ENCODE measurements at places on chromosomes 16 and 17. TPM values are rescaled to one million over a fixed set of nuclear protein-coding genes. Genes with fewer than 3 reads are reported as not detected.
A peak's percentile ranks its signal among the peaks of the same experiment; 100 is the strongest.

Gene KCNG4
- total RNA-seq: not detected

Gene DHX58
- total RNA-seq: 4.2 TPM

Gene MAPT
- total RNA-seq: 0.66 TPM

Gene HBM
- total RNA-seq: not detected

Gene KRT9
- 0.21 TPM for total RNA-seq

Gene DCXR
- 111 TPM for total RNA-seq

Gene GPT2
- 60.6 TPM for total RNA-seq

Gene CCL13
- total RNA-seq: not detected

Gene ZNF598
- 177 TPM for total RNA-seq

Gene LDHD
- 0.30 TPM for total RNA-seq

GRCh38 chr17:64156670-64157069 is 26.7 kb upstream of the ERN1 start:
- no peaks in the 10 kb centered on the region for H3K27me3 ChIP-seq
- H3K4me1 ChIP-seq: no peaks in the 10 kb centered on the region
- H3K36me3 ChIP-seq: peaks cover 55% of the 10 kb centered on the region
- no peak overlapping the region for H3K27ac ChIP-seq

- peaks cover 14% of the 10 kb centered on the region for H3K4me1 ChIP-seq
- H3K27ac ChIP-seq: peak overlapping the region; percentile 77
- H3K27me3 ChIP-seq: no peaks in the 10 kb centered on the region
- no peaks in the 10 kb centered on the region for H3K36me3 ChIP-seq
- DNase-seq: peak; percentile 63
Measured at GRCh38 chr17:8408371-8408770, 10.7 kb upstream of the RNF222 start.

- no peak overlapping the region for H3K27ac ChIP-seq
- no peaks in the 10 kb centered on the region for H3K4me1 ChIP-seq
- no peak overlapping the region for H3K4me3 ChIP-seq
- DNase-seq: no peak
- H3K27me3 ChIP-seq: no peaks in the 10 kb centered on the region
Measured at GRCh38 chr16:83315271-83315670, 492.5 kb upstream of the HSBP1 start.

DNA sequence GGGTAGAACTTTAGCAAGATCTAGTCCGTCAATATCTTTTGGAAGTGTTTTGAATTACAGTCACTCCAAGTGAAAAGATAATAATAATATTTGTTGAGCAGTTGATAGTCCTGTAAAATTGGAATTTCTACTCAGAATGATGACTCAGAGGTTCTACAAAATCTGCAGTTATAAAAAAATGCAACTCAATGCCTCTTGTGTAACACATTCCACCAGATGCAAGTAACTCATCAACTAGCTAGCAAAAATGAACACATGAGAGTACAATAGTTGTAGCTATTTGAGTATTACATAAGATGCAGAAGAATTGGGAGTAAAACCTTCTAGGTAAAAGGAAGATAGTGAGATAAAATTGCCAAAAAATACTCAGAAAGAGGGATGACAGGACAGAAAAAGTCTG is 177.2 kb downstream of the CDH8 start:
- peaks cover 9% of the 10 kb centered on the region for H3K4me1 ChIP-seq
- H3K36me3 ChIP-seq: no peaks in the 10 kb centered on the region
- peak; percentile 5 for DNase-seq
- H3K27ac ChIP-seq: no peak overlapping the region

DNA sequence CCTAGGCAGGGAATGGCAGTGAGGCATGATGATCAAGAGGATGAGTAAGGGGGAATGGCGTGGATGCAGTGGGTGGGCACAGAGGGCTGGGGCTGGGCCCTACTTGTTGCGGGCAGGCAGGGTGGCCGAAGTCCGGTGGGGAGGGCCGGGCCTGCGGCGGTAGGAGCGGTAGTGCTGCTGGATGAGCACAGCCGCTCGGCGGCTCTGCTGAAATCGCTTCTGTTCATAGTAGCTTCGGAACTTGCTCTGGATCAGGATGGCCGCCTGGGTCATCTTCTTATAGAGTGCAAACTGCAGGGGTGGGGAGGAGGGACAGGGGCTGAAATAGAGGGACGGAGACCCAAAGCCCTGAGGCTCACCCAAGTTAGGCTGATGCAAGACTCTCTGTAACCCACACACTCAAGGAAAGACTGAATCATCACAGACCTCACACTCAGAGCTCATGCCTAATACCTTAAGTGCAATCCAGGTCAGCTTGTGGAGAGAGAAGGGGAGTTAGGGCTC is 1.5 kb upstream of the SPAG7 start:
- H3K36me3 ChIP-seq: peaks cover 42% of the 10 kb centered on the region
- no peak overlapping the region for H3K27ac ChIP-seq
- peak; percentile 92 for DNase-seq

DNA sequence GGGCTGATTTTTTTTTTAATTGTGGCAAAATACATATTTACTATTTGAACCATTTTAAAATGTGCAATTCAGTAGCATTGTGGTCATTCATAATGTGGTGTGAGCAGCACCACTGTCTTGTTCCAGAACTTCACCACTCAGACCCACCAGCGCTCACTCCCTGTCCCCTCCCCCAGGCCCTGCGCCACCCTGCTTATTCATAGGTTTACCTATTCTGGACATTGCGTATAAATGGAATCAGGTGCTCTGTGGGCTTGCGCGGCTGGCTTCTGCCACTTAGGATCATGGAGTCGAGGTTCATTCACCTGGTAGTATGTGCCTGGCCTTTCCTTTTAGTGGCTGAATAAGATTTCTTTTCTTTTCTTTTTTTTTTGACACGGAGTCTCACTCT is 59.4 kb downstream of the NT5M start:
- no peak overlapping the region for H3K4me3 ChIP-seq
- H3K36me3 ChIP-seq: no peaks in the 10 kb centered on the region
- no peak for DNase-seq
- no peaks in the 10 kb centered on the region for H3K4me1 ChIP-seq
- H3K27ac ChIP-seq: no peak overlapping the region

DNA sequence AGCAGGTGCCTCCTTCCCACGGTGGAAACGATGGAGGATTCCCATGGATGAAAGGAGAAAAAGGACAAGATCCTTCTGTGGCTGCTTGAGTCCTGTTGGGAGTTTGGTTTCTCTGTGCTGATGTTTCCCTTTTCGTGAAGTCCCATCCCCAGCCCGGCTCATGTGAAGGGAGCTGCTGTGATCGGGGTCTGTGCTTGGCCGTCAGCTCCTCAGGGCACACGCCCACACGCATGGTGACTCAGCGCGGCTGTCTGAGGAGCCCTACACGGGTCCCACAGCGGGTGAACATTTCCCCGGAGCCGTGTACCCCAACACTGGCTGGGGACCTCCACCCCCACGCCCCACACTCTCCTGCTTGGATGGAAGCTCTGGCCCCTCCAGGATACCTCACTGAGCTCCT is 44.5 kb upstream of the SSTR5 start:
- H3K27me3 ChIP-seq: peaks cover 20% of the 10 kb centered on the region
- no peak overlapping the region for H3K27ac ChIP-seq
- peaks cover 9% of the 10 kb centered on the region for H3K4me1 ChIP-seq
- no peaks in the 10 kb centered on the region for H3K36me3 ChIP-seq
- DNase-seq: no peak

DNA sequence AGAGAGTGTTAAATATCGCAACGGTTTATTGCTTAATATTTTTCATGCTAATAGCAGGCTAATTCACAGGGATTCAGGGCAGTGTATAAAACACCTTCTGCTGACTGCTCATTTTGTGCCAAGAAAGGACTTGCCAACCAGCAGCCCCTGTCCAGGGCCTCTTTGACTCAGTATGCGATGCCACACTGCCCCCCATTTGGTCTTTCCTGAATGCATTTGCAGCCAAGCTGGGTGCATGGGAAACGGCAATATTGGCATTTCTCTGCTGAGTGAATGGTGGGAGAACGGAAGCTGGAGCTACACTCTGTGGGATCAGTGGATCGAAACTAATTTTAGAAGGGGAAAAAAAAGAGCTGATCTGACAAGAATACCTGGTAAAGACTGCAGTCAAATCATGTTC is 152.9 kb upstream of the C16orf82 start:
- no peaks in the 10 kb centered on the region for H3K27me3 ChIP-seq
- H3K4me3 ChIP-seq: no peak overlapping the region
- H3K27ac ChIP-seq: no peak overlapping the region
- no peaks in the 10 kb centered on the region for H3K4me1 ChIP-seq

DNA sequence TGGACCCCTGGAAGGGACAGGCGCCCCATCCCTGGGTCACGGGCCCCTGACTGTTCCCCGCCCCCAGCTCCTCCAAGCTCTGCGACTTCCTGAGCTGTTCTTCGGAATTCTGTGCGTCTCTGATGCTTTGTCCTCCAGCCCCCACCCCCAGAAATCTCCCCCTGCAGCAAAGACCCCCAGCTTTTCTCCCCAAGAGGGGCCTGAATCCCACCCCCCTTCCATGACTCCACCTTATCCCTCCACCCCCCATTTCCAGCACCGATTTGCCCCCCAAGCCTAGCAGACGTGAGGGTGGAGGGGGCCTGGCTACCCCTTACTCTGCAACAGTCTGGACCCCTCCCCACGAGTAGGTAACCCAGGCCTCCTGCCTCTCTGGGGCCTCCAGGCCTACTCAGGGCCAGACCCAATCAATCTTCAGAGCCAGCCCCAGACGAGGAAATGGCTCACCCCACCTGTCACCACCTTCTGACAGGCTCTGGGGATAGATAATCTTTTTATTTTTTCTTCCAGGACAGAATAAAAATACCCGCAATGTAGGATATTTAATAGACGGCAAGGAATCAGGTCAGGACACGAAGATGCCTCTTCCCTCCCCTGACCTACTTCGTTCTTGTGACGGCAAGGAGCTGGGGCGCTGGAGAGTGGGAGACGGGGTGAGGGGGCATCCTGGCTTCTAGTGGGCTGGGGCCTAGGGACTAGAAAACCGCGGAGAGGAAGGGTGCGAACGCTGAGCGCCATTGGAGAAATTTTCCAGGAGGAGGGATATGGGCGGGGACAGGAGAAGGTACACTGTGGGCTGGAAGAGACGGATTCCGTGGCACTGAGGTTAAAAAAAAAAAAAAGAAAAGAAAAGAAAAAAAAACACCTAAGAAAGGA is 744 bp upstream of the PLXDC1 start:
- H3K4me3 ChIP-seq: peak overlapping the region; percentile 100
- peak overlapping the region; percentile 33 for H3K27ac ChIP-seq
- peaks cover 20% of the 10 kb centered on the region for H3K36me3 ChIP-seq
- no peak for DNase-seq
- peaks cover 17% of the 10 kb centered on the region for H3K4me1 ChIP-seq

DNA sequence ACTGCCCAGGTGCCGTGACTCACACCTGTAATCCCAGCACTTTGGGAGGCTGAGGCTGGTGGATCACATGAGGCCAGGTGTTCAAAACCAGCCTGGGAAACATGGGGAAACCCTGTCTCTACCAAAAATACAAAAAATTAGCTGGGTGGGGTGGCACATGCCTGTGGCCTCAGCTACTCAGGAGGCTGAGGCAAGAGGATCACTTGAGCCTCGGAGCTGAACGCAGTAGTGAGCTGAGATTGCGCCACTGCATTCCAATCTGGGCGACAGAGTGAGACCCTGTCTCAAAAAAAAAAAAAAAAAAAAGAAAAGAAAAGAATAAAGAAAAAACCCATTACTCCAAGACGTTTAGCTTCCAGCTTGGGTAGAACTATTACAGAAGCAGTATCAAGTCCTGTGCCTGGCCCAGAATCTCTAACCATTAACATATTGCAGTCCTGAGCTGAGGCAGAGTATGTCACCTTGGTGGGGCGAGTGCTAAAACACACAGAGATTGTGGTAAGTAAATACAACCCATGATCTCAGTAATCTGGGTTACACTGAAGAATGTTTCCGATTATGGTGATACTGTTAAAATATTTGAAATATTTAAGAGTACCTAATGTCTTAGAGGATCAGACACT is 23.2 kb upstream of the CFAP20 start:
- H3K27ac ChIP-seq: no peak overlapping the region
- no peak for DNase-seq
- H3K4me3 ChIP-seq: no peak overlapping the region
- no peaks in the 10 kb centered on the region for H3K4me1 ChIP-seq
- no peaks in the 10 kb centered on the region for H3K36me3 ChIP-seq
- H3K27me3 ChIP-seq: no peaks in the 10 kb centered on the region

DNA sequence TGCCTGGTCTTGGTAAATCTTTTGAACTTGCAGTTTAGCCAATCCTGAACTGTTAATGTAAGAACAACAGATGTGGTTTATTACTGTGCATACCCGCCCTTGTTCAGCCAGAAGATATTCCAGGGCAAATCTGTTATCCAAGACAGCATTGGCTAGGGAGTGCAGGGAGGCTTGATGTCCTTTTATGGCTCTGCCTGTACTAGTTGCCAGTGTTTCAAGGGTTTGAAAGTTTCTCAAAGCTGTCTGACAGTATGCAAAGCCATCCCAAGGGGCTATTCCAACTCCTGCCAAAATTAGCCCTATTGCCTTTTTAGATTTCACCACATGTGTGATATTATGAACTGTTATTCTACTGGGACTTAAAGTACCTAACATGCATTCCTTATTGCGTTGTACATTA is 30.1 kb downstream of the LCMT1 start:
- no peak overlapping the region for H3K4me3 ChIP-seq
- no peak for DNase-seq
- H3K27ac ChIP-seq: no peak overlapping the region
- H3K36me3 ChIP-seq: peaks cover 46% of the 10 kb centered on the region

DNA sequence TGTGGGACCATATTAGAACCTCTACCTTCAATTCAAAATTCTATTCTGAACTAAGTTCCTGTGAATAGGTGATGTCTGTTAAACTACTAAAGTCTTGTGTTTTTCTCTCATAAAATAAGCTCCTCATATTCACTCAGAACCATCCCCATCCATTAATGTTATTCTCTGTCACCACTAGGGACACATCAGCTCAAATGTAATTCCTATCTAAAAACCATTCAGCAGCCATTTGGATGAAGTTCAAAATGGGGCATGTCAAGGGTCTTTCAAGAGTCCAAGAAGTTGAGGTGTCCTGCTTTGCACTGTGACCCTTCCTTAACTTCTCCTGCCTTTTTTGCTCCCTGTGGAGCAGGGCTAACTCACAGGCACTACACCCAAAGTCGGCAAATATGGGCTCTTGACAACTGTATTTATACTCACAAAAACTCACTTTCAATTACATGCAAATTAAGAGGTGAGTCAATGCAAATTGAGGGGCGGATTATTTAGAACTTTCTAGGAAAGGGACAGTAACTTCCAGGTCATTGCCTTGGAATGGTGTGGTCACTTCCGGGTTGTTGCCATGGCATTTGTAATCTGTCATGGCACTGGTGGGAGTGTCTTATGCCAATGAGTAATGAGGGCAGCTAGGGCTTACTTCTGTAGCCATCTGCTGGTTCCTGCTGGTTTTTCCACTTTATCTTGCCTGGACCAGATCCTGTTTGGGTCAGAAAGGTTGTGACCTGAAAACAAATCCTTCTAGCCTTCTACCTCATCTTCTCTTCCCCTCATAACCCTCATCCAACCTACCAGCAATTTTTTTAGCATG is 128.2 kb upstream of the COX10 start:
- H3K4me3 ChIP-seq: no peak overlapping the region
- H3K27me3 ChIP-seq: no peaks in the 10 kb centered on the region
- H3K4me1 ChIP-seq: peaks cover 10% of the 10 kb centered on the region
- peak; percentile 81 for DNase-seq
